ENCODE measurements at places on chromosomes 11 and 22. TPM values are rescaled to one million over a fixed set of nuclear protein-coding genes. Genes with fewer than 3 reads are reported as not detected.
A peak's percentile ranks its signal among the peaks of the same experiment; 100 is the strongest.

The DEUP1 gene
- polyA plus RNA-seq, result 0.03 TPM

- no peak overlapping the region for H3K4me3 ChIP-seq
- H3K4me1 ChIP-seq, result peaks cover 16% of the 10 kb centered on the region
- no peaks in the 10 kb centered on the region for H3K27me3 ChIP-seq
- H3K27ac ChIP-seq, result peak overlapping the region; percentile 62
These were observed 47.8 kb downstream of the PPP2R1B start for GRCh38 chr11:111718436-111718835.

GRCh38 chr11:117907276-117908108 lies 21.7 kb downstream of the TMPRSS13 start:
- DNase-seq, result peak; percentile 91
- peak overlapping the region; percentile 95 for H3K27ac ChIP-seq
- peak overlapping the region; percentile 25 for H3K4me3 ChIP-seq
- no peaks in the 10 kb centered on the region for H3K36me3 ChIP-seq
- peaks cover 3% of the 10 kb centered on the region for H3K27me3 ChIP-seq
- H3K4me1 ChIP-seq, result peaks cover 12% of the 10 kb centered on the region

- H3K36me3 ChIP-seq, result no peaks in the 10 kb centered on the region
- no peak overlapping the region for H3K27ac ChIP-seq
- no peak overlapping the region for H3K4me3 ChIP-seq
- no peaks in the 10 kb centered on the region for H3K27me3 ChIP-seq
- no peak for DNase-seq
These were observed 130.4 kb downstream of the C11orf87 start for GRCh38 chr11:109552376-109552775.

- no peaks in the 10 kb centered on the region for H3K27me3 ChIP-seq
- H3K27ac ChIP-seq, result no peak overlapping the region
These were observed 118.4 kb upstream of the SESN3 start for GRCh38 chr11:95349345-95349942.

The TRAPPC4 gene
- polyA plus RNA-seq, result 113 TPM

DNA sequence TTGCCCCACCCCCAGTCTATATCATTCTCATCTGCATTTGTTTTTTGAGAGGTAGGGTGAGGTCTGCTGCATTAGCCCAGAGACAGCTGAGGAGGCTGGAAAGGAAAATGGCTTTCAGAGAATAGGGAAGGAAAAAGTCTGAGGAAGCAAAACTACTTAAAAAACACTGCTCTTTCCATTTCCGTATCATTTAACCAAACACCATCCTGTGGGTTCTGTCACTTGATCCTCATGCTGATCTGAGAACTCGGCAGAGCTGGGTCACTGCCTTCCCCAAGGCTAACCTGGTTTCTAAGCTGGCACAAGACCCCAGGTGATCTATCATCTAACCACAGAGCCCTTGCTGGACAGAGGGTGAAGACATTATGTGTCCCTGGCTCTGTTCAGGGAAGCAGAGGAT lies 1.2 kb downstream of the FOLR2 start:
- no peak overlapping the region for H3K27ac ChIP-seq
- peaks cover 11% of the 10 kb centered on the region for H3K27me3 ChIP-seq
- H3K36me3 ChIP-seq, result no peaks in the 10 kb centered on the region
- H3K4me1 ChIP-seq, result peaks cover 6% of the 10 kb centered on the region
- DNase-seq, result no peak

- H3K4me3 ChIP-seq, result no peak overlapping the region
- H3K36me3 ChIP-seq, result no peaks in the 10 kb centered on the region
- H3K27me3 ChIP-seq, result no peaks in the 10 kb centered on the region
- H3K4me1 ChIP-seq, result no peaks in the 10 kb centered on the region
These were observed 10.3 kb downstream of the TRPM5 start for GRCh38 chr11:2434008-2434407.

DNA sequence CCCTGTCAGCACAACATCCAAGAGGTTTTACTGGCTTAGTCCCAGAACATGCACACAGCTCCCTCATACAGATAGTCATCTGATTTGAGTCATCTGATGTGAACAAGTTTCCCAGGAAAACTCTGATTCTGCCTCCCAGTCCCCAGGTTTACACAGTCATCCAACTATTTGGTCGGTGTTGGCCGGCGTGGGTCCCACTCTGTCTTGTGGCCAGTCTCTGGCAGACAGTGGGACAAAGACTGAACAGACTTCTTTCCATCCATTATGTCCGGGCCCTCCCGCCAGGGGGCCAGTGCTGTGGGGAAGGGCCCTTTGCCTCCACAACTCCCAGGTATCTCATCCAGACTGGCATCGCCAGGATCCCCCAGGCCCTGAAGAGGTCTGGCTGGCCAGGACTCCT lies 60.0 kb downstream of the BTG4 start:
- H3K36me3 ChIP-seq, result no peaks in the 10 kb centered on the region
- no peak for DNase-seq
- H3K27ac ChIP-seq, result no peak overlapping the region
- no peaks in the 10 kb centered on the region for H3K27me3 ChIP-seq
- no peak overlapping the region for H3K4me3 ChIP-seq

DNA sequence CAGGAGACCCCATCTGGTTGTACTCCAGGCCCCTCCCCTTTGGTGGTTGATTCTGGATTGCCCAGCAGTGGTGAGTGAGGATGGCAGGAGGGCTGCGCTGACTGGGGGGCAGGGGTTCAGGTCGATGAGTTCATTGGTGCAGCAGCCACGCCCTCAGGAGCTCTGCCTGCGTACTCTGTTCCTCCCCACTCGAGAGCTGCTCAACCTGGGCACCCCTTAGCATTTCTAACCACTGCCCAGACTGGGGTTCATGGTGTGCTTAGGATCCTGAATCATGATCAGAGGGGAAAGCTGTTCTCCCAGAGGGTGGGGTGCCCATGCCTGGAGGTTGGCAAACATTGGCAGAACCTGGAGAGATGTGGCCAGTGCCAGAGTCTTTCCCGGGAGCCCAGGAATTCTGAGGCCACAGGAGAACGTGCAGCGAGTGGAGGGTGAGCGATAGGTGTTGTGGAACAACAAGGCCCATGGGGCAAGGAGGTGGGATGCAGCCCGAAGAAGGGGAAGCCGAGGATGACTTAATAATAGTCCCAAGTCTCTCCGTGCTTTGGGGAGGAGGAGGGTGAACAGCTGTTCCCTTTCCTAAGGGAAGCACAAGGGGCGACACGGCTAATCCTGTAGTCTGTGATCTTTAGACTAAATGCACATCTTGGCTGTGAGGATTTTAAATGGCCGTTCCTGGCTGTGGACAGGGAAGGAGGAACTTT lies 75.5 kb downstream of the SCN3B start:
- no peaks in the 10 kb centered on the region for H3K36me3 ChIP-seq
- H3K27ac ChIP-seq, result no peak overlapping the region
- peaks cover 11% of the 10 kb centered on the region for H3K27me3 ChIP-seq
- no peaks in the 10 kb centered on the region for H3K4me1 ChIP-seq
- DNase-seq, result no peak

- DNase-seq, result no peak
- H3K36me3 ChIP-seq, result no peaks in the 10 kb centered on the region
- no peaks in the 10 kb centered on the region for H3K4me1 ChIP-seq
These were observed 74.1 kb downstream of the PHF21B start for GRCh38 chr22:44935724-44936123.

The SERHL2 gene
- 1.5 TPM for polyA plus RNA-seq

DNA sequence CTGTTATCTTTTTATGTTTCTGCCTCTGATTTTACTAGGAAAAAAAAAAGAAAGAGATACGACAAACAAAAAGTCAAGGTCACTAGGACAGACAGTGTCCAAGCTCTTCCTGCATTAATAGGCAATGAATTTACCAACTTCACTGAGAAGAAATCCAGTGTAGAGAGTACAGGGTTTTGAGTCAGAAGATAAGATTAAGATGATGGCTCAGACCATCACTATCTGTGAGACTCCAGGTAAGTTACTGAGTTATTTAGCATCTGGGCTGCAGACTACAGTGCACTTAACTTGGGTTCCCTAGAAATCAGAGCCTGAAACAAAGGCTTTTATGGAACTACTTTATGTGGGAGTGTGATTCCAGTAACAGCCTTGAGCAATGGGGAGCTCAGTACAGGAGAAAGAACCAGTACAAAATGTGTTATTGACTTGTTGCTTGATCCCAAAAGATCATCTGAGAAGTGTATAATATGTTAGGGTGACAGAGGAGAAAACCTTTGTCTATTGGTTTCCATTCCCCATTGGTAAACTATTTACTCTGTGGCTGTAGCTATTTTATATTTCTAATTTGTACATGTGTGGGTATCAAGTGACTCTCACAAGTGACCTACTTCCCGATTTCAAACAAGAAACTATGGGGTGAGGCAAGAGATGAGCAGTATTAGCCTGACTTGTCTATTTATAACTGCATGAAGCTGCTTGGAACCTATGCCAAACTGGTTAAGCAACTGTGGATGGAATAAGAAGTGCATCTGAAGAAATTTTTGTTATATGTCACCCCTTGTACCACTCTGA lies 395.8 kb downstream of the RAB38 start:
- no peaks in the 10 kb centered on the region for H3K27me3 ChIP-seq
- H3K4me3 ChIP-seq, result no peak overlapping the region
- H3K36me3 ChIP-seq, result no peaks in the 10 kb centered on the region
- DNase-seq, result no peak

GRCh38 chr11:126115816-126116331 lies 53.2 kb upstream of the CDON start:
- H3K27ac ChIP-seq, result no peak overlapping the region
- no peak overlapping the region for H3K4me3 ChIP-seq
- no peaks in the 10 kb centered on the region for H3K27me3 ChIP-seq
- DNase-seq, result no peak
- no peaks in the 10 kb centered on the region for H3K4me1 ChIP-seq

The BDNF gene
- 0.35 TPM for polyA plus RNA-seq

GRCh38 chr22:31933816-31934482 lies 10.4 kb upstream of the YWHAH start:
- DNase-seq, result no peak
- H3K4me3 ChIP-seq, result no peak overlapping the region
- peaks cover 13% of the 10 kb centered on the region for H3K27me3 ChIP-seq
- no peak overlapping the region for H3K27ac ChIP-seq
